ENCODE measurements at places on chromosomes 13 and 19.
A peak's percentile ranks its signal among the peaks of the same experiment; 100 is the strongest.

DNA sequence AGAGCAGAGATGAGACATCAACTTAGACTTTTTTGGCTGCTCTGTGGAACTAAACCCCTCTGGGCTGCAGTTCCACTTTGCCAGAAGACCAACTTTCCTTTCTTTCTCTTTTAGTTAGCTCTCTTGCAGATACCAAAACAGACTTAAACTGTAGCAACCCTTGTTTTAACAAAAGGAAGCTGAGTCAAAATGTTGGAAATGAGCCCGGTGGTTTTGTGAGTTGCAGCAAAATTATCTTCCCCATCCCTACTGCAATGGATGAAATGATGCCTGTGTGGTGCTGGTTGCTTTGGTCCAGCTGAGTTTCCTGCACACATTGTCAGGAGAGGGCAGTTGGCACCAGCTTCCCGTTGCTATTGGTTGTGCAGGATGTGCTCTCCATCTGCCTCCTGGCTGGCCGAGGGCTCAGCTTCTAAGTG, 115.3 kb downstream of the LRCH1 start:
- DNase-seq = no peak

DNA sequence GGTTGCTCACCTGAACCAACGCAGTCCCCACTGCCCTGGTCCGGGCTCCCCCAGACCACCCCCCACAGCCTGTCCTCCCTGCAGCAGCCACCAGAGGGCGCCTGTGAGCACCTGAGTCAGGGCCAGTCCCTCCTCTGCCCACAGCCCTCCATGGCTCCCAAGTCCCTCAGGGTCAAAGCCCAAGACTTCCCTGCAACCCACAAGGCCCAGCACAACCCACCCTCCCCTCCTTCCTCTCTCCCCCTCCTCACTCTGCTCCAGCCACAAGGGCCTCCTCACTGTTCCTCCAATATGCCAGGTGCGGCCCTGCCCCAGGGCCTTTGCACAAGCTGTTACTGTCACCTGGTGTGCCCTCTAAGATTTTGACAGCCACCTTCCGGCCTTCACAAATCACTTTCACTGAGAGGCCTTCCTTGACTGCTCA, 10.9 kb downstream of the GNA15 start:
- DNase-seq = peak; percentile 30

DNA sequence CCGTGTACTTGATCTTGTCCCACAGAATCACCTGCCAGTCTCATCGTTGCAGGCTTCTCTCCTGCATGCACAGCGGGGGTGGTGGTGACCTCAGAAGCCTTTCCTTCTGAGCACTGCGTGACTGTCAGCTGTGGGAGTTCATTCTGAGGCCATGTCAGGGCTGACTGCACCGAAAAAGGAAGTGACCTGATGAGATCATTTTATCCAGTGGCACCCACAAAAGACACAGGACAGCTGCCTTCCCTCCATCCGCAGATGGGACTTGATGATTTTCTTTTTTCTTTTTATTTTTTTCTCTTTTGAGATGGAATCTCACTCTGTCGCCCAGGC, 89.7 kb downstream of the RAB20 start:
- no peak for DNase-seq

GRCh38 chr19:50933640-50934039, 19.2 kb downstream of the KLK5 start:
- DNase-seq = no peak
